Central memory CD4-positive, alpha-beta T cell (primary cell): ENCODE measurements at places on chromosomes 1 and 21.

GRCh38 chr1:85554630-85555327, 25.8 kb upstream of the CCN1 start:
- no peak for DNase-seq

DNA sequence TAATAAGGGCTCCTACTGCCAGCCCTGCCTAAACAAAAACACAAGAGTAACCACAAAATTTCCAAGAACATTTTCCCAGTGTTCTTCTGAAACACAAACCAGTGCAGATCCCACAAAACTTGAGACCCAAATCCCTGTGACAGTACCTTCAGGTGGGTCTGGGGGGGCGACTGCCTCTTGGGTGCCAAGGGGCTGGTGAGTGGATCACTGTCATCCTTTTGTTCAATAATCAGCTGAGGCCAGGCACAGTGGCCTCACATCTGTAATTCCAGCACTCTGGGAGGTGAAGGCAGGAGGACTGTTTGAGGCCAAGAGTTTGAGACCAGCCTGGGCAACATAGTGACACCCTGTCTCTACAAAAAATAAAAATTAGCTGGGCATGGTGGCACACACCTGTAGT, 87.6 kb downstream of the GLIS1 start:
- no peak for DNase-seq

- no peak for DNase-seq
These were observed 52.6 kb downstream of the RPS6KC1 start for GRCh38 chr1:213103377-213104306.

GRCh38 chr1:38093569-38094520, 47.3 kb upstream of the POU3F1 start:
- DNase-seq, result no peak

DNA sequence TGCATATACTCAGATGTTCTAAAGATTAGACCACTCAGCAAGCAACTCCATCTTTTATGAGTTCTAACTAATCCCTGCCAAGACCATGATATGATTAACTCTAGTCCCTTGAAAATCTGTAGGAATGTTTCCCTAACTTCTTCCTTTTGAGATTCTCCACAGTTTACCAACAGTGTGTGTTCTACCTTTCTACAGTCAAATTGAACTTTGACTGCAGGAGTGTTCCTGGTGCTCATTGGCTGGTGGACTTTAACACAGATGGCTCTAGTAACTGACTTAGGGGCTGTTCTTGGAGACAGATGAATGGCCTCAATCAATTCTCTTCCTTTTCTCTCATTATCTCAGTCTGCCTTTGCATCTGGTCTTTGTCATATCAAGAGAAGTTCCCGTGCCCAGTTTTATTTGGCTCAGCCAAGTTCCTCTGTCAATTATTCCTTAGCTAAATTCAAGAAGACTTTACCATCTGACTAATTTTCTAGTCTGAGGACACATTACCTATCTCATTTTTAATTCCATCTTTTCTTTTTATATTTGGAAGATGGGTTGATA, 643.9 kb upstream of the CAMK1G start:
- no peak for DNase-seq

GRCh38 chr1:203268901-203269653, 36.2 kb upstream of the BTG2 start:
- DNase-seq, result peak; percentile 78

DNA sequence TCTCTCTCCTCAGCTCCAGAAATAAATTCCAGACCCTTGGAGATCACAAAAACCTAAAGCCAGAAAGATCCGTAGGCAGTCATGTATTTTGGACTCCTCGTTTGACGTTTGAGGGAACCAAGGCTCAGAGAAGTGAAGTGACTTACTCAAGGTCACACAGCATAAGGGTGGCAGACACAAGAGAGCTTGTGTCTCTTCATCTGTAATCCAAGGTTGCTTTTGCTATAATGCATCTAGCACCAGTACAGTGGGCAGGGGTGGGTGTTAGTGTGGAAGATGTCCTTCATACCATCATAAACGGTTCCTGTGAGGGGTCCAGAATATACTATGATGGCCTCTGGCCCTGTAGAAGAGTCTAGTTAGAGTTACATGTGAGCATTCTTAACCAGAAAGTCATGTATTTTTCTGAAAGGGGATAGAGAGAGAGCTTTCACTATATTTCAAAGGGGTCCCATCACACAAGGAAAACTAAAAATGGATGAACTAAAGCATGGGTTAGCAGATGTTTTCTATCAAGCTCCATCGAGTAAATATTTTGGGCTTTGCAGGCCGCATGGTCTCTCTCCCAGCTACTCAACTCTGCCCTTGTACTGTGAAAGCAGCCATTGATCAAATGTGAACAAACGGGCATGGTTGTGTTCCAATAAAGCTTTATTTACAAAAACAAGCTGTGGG, 144.9 kb downstream of the TOMM20 start:
- DNase-seq, result no peak

DNA sequence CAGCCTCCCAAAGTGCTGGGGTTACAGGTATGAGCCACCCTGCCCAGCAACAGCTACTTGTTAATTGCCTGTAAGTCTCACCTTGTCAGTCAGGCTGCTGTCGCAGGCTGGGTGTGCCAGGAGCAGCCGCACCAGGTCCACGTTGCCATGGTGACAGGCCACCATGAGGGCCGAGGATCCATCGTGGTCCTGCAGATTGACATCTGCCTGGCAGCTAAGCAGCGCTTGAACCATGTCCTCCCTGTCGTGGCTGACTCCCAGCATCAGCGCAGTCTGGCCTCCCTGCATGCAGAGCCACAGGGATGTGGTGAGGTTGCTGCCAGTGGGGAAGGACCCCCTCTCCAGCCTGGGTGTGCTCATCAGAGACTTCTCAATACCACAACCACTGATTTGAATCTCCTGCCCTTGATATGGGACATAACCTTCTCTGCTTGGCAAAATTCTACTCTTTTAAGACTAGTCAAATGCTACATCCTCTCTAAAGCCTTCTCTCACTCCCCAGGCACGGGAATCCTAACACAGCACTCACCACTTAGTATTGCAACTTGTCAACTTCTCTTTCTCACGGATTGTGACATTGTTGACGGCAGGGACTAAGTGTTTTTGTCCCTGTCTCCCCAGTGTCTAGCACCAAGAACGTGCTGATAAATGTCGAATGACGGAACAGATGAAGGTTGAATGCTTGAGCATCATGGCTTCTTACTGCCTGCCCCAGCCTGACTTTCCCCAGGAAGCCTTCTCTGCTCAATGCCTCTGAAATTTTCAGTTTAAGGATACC, 52.9 kb downstream of the L1TD1 start:
- DNase-seq, result no peak

DNA sequence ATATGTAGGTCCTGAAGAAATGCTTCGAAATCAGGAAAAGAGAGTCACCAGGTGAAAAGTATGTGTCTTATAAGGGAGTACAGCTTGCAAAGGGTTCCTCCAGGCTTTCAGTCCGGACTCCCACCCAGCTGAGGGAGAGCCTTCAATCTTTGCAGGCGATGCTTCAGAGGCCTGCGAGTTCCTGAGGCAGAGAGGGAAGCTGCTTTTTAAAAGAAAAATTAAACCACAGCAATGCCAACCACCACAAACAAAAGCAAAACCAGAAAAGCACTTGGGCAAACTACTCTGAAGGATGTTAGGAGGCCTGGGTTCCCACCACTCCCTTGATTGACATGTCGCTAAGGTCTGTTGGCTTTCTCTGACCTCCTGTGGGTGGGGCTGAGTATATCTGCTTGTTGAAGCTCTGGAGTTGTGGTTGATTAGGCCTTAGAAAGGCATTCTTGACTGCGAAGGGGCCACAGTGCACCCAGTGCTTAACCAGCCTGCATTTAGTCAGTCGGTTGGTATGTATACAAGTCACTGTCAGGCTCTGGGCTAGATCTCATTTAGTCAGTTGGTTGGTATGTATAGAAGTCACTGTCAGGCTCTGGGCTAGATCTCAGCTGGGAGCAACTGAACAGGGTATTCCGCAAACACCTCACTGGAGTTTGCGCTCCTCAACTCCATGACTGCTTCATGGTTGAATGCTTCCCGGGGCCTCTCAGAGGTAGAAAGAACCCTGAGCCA, 1.2 kb downstream of the NIPAL3 start:
- peak; percentile 76 for DNase-seq

DNA sequence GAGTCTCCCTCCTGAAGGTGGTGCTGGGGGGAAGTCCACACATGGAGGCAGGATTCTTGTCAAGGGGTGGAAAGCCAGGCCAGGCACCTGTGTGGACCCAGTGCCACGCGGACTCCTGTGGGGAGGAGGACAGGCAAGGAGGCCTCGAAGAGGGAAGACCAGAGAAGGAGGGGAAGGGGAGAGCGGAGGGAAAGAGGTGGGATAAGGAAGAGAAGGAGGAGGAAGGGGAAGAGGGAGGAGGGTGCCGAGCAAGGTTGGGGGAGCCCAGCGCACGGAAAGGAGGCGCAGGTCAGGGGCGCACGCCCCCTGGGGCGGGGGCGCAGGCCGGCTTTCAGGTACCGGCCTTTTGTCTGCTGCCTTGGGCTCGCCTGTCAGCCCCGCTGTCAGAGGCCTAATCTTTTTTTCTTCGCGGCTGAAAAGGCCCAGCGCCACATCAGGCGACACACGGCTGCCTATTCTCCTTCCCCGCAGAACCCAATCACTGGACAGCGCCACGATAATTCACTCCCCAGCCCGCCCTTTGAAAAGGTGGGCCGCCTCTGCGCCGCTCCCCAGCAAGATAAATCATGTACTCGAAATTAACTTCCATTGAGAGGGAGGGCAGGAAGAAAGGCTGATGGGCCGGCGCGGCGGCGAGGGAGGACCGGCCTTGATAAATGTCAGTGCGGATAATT, 42.5 kb downstream of the PRDM16 start:
- DNase-seq, result no peak

DNA sequence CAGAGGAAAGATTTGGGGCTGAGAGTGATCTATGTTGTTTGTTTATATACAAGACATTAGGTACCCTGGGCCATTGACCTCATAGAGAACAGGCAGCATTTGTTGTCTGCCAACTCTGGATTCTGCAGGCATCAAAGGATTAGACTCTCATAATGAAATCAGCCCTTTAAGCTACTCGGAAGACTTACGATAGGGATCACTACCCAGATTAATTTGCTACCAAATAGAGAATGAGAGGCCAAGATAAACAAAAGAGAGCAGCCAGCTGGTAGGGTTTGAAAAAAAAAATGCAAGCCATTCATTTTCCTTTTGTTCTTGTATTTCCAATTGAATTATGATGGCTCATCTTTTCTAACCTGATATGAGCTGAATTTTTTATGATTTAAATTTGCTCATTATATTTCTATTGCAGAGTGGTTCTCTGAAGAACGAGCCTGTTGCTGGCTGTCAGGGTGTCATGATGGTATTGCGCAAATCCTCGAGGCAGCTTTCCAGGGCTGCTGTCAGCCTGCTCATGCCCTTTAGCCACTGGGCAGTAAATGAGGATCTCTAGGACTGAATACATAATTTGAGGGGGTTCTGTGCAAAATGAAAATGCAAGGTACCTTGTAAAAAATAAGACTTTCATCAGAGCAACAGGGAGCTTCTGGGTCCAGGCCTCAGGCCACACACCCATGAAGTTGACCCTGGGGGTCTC, 116.4 kb upstream of the KCNJ15 start:
- no peak for DNase-seq

DNA sequence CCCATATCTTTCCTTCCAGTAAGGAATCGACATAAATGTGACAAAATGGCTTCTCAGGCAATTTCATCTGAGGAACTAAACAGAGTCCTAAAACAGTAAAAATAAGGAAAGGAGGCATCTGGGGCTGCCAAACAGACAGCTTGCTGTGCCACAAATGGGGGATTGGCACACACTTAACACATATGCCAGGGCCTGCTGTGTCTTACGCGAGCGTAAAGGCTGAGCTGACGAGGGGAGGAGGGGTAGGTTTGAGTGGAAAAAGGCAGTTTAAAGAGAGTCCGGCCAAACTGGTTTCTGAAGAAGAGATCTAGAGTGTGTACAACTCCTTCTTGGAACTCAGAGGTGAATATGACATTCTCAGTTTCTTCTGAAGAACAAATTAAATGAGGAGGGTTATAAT, 244.1 kb upstream of the MAP1LC3C start:
- no peak for DNase-seq

GRCh38 chr1:58824753-58825389, 41.0 kb upstream of the JUN start:
- no peak for DNase-seq
